ELF-1 (cell line): ENCODE measurements at places on chromosomes 5 and 9.

- no peak for DNase-seq
Measured at GRCh38 chr9:90515510-90515909, 127.1 kb downstream of the DIRAS2 start.

- peak; percentile 24 for DNase-seq
Measured at GRCh38 chr9:133029994-133030316, 842 bp upstream of the GTF3C5 start.

DNA sequence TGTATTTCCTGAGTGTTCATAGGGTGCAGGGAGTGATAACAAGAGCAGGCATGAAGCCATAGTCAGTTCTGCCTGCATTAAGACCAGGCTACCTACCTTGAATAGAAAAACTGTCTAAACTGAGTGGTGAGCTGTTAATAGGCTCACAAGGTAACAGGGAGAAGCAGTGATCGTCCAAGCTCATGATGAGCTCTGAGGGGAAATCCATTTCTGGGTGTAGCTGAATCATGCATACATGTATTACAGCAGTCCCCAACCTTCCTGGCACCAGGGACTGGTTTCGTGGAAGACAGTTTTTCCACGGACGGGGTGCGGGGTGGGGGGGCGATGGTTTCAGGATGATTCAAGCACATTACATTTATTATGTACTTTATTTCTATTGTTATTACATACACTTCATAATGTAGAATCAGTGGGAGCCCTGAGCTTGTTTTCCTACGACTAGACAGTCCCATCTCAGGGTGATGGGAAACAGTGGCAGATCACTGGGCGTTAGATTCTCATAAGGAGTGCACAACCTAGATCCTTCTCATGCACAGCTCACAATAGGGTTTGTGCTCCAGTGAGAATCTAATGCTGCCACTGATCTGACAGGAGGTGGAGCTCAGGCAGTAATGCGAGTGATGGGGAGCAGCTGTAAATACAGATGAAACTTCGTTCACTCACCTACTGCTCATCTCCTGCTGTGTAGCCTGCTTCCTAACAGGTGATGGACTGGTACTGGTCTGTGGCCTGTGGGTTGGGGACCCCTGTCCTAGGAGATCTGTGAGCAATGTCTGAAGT is 100.0 kb upstream of the IL6ST start:
- DNase-seq = no peak

DNA sequence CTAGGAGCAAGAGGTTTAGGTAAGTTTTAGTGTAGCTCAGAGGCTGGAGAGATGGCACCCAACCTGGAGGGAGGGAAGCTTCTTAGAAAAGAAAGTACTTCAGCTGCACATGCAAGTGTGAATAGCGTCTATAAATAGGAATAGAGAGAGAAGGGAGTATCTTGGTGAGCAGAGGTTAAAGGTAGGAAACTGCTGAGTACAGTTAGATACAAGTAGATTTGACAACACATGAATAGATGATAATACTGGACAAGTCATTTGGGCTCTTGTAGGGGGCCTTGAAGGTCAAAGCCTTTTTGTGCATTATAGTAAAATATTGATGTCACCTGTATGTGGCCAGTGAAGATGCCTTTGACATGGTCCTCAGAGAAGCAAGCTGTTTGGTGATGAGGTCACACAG is 34.2 kb downstream of the ANP32B start:
- DNase-seq = no peak

DNA sequence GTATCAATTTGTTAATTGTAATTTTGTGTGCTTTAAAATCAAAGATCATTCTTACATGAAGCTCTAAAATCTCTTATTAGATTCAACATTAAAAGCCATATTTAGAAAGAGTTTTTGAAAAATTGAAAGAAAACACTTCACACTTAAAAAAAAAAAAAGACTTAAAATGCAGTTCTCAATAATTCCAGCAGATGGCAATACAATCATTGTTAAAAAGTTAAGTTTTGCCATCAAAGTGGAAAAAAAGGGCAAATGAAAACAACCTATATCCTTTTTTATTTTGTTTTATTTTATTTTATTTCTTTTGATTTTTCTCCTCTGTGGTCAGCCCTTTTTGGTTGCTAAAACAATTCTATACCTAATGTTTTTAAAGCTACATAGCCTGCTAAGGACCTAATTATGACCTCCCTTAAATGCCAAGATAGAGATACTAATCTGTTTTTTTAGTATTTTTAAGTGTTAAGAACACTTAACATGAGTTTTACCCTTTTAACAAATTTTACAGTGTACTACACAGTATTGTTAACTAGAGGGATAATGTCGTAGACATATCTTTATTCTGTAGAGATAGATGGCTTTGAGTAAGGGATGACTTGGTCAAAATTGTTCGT is 154.2 kb upstream of the DAB2 start:
- no peak for DNase-seq

GRCh38 chr5:43099640-43100039 is 21.1 kb upstream of the ZNF131 start:
- no peak for DNase-seq

- no peak for DNase-seq
Measured at GRCh38 chr5:67129768-67130167, 66.8 kb downstream of the CD180 start.

- no peak for DNase-seq
Measured at GRCh38 chr9:68763104-68763503, 58.1 kb downstream of the PIP5K1B start.

DNA sequence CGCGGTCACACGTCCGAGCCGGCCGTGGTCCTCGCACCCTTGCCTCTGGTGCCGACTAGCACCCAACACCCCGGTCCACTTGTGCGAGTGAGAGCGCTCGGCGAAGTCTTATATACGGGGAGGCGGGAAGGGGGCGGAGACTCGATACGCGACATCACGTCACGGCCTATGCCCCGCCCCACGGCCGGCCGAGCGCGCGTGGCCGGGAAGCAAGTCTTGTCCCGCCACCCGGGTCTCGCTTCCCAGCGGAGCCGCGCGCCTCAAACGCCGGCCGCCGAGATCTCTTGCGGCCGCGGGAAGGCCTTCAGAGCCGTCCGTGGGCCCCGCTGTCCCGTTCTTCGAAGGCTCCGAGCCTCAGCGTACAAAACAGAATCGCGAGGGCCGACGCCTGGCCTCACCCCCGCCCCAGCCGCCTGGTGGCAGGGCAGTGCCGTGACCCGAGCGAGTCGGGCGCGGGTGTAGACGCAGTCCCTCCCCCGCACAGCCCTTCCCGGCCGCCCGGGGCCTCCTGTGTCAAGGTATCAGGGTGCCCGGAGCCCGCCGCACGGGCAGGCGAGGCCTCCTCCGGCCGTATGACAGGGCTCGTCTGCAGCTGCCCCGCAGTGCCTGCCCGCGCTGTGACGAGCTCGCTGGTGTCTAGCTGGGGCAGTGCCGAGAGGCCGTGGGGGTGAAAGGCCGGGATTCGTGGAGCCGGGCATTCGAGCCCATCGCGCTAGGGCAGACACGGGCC is at the start of gene PLK2:
Gene PLK2 (minus strand): TSS at position 85 of the 730 bp plus-strand sequence. CDS start 127 bp downstream, outside the sequence.
- peak; percentile 89 for DNase-seq

- no peak for DNase-seq
Measured at GRCh38 chr5:33556330-33557328, 115.9 kb downstream of the TARS1 start.

- DNase-seq = peak; percentile 58
Measured at GRCh38 chr5:73299665-73300336, 126.8 kb downstream of the TMEM174 start.

- no peak for DNase-seq
Measured at GRCh38 chr9:72818385-72818784, 134.5 kb downstream of the ALDH1A1 start.

- DNase-seq = no peak
Measured at GRCh38 chr5:39619168-39619818, 194.5 kb upstream of the DAB2 start.

DNA sequence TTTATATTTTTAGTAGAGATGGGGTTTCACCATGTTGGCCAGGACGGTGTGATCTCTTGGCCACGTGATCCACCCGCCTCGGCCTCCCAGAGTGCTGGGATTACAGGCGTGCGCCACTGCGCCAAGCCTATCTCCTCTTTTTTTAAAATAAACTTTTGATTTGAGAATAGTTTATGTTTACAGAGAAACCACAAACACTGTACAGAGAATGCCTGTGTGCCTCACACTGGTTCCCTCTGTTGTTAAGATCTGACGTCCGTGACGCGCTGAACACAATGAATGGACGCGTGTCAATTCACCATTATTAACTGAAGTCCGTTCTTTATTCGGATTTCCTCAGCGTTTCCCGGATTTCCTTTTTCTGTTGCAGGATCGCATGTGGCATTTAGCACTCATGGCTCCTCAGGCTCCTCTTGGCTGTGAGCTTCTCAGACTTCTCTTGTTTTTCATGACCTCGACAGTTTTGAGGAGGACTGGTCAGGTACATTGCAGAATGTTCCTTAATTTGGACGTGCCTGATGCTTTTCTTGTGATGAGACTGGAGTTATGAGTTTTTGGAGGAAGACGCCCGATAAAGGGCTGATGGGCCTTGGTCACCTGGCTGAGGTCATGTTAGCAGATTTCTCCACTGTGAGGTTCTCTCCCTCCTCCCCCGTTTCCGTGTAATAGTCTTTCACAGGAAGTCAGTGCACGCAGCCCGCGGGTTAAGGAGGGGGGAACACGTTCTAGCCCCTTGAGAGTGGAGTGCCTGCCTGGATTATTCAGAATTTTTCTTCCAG is 69.6 kb downstream of the ANKRD33B start:
- DNase-seq = no peak

DNA sequence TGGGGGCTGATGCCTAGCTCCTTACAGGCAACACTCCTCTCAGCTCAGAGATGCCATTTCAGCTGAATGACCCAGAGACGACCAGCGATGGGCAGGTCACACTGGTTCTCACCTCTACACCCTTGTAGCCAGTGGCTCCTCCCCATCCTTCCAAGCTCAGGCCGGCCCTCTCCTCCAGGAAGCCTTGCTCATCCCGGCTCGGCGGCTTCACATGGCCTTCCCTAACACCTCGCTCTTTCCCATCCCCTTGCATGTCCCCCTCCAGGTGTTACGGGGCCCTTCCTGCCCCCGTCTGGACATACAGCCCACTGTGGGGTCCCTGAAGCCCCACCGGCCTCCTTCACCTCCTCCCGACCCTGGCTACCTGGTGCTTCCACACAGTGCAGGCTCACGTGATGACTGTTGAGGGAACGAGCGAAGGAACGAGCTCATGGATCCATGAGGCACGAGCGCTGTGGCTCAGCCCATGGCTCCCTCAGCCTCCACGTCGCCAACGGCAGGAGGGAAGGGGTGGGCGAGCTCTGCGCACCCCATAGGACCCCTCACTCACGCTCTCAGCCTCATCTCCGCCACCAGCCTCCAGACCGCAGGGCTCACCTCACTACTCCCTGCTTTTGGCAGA is 45.7 kb downstream of the SARDH start:
- no peak for DNase-seq

DNA sequence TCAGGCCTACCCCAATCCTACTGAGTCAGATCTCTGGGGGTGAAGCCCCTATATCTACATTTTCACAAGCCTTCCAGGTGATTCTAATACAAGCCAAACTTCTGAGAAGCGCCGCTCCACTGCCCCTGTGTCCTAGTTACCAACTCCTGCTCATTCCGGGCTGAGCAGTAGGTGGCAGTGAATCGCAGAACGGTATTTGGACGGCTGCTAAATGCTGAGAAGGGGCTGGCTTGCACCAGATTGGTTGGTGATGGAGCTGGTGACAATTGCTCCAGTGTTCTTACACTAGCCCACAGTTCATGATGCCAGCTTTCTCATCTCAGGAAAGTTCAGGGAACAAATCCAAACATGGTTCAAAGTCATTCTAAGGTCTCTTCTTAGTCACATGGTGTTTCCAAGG is 31.1 kb upstream of the FGF1 start:
- peak; percentile 79 for DNase-seq

GRCh38 chr5:10229306-10230048 is 20.2 kb downstream of the ATPSCKMT start:
- DNase-seq = no peak

- no peak for DNase-seq
Measured at GRCh38 chr5:148950471-148950863, 112.4 kb downstream of the SH3TC2 start.

DNA sequence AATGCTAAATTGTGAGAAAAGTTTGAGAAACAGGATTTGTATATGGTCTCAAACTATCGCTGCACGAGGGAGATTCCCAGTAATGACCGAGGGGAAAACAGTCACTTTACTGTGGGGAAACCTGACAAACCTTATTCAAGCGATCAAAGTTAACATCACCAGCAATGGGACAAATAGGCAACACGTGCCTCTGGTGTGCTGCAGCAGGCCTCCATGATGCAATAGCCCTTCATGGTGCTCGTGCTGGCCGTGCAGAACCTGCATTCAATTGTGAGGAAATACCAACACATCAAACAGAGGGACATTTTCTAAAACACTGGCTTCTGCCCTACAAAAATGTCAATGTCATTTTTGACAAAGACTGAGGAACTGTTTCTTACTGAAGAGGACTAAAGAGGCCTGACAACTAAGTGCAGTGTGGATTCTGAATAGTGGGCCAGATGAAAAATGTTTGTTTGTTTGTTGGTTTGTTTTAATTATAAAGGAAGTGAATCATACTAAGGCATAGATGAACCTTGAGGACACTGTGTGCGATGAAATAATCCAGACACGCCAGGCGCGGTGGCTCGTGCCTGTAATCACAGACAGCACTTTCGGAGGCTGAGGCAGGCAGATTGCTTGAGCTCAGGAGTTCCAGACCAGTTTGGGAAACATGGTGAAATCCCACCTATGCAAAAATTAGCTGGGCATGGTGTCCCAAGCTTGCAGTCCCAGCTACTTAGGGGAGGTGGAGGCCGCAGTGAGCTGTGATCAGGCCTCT is 17.6 kb upstream of the MARCHF6 start:
- peak; percentile 12 for DNase-seq

DNA sequence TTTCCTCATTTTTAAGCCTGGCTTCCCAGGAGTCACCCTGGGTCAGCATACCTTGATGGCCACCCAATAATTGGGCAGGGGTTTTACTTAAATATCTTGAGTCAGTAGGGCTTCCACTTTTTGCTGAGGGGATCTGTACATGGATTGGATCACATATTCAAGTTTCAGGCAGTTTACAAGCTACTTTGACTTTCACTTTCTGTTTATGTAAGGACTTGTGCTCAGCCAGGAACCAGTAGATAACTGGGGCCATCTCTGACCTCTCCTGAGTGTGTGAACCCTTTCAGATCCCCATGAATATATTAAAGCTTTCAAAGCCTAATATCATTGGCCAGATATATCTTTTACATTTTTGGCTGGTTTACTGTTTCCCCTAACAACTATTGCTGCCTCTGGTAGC is 45.1 kb downstream of the SLCO6A1 start:
- no peak for DNase-seq

DNA sequence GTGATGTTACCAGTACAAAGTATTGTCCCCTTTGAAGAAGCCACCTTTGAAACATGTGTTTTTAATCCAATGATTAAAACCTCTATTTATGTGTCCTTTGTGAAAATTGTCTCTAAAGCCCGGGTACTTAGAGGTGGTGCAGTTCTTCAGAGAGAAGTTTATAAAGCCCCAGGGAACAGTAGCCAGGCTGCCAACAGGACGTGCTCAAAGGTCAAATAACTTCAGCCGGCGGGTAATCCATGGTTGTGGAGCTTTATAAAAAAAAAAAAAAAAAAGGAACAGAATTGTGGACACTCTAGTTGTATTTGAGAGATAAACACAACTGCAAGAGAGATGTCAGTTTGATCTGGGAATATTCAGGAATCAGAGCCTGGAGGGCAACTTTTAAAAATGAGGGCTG is 57.9 kb upstream of the CTNND2 start:
- no peak for DNase-seq
